ENCODE measurements at places on chromosomes 3 and 15.

DNA sequence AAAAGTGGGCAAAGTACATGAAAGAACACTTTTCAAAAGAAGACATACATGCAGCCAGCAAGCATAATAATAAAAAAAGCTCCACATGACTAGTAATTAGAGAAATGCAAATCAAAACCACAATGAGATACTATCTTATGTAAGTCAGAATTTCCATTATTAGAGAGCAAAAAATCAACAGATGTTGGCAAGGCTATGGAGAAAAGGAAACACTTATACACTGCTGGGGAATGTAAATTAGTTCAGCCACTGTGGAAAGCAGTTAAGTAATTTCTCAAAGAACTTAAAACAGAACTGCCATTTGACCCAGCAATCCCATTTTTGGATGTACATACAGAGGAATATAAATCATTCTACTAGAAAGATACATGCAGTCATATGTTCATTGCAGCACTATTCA is 360.7 kb downstream of the NSUN3 start:
- DNase-seq, result peak; percentile 41

GRCh38 chr3:197105786-197106185 is 76.2 kb upstream of the MELTF start:
- no peak for DNase-seq

- peak; percentile 64 for DNase-seq
Observed at GRCh38 chr3:146715170-146715569, 110.0 kb upstream of the PLSCR5 start.

DNA sequence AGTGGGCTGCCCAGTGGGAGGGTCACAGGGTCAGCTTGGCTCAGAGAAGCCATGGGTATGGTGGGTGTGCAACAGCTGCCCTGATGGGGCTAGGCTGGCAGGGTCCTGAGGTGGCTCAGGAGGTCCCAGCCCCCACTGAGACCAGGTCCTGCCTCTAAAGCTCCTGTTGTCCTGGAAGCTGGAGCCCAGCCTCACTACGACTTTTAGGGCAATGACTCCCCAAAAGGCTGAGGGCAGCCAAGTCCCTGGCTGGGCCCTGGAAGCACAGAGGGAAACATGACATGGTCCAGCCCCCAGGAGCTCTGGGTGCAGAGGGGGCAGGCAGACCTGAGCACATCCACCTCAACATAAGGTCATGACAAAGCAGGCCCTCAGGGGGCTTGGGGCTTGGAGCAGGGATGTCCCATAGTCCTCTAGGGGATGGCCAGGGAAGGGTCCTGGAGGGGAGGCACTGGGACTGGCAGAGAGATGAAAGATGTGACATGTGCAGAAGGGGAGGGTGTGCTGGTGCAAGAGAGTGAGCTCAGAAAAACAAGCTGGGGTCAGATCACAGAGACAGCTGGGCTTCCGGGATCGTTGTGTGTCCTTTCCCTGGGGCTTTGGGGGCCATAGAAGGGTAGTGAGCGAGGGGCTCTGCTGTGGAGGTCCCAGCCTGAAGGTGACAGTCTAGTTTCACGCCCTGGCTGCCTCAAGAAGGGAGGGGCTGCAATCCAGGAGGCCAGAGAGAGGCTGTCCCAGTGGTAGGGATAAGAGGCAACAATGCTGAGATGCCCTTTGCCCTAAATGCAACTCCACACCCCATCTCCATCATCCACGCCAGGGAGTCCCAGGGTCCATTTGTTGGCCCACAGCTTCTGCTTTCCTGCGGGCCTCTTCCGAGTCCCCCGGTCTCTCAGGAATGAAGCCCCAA is 639 bp upstream of the ITIH3 start:
- no peak for DNase-seq

DNA sequence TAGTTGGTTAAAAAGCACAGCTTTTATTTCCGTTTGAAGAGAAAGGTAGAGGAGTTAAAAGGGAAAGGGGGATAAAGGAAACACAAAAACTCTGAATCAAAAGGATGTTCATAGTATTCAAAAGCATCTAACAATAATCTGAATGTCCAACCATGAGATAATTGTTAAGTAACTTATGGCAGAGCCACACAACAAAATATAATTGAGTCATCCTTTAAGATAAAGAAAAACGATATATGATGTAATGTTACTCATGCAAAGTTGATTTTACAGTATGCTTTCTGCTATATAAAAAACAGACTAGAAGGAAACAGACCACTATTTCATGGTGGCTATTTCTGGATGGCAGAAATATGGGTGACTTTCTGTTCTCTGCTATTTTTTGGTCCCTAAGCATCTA is 3.9 kb downstream of the XPC start:
- DNase-seq, result no peak

DNA sequence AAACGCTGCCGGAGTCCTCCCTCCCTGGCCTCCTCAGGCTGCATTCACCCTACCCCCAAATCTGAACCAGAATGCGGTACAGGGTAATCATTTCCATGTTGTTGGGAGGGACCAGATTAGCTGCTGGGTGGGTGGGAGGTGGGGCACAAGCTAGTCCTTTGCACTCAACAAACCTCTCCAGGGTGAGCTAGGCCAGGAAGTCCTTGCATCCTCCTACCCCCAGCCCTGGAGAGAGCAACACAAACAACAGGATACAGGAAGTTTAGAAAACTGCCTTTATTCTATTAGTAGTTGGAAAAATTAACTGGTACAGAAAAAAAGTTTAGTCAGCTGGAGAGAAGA is 702 bp upstream of the GPX1 start:
- DNase-seq, result no peak

DNA sequence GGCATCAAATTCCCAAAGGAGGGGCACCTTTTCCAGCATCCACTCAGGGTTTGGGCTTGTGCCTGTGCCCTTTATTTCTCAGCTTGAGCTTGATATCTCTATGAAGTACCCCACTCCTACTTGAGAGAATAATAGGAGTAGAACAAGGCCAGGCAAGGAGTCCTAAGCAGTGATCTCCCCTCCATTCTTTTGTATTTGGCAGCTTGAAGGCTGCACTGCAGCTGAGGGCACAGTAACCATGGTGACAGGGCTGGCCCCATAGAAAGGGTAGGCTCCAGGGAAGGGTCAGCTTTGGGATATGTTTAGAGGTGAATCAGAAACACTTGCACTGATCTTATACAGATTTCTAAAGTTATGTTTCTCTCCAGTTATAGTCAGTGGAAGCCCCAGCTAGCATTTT is 145.4 kb upstream of the SLC24A5 start:
- no peak for DNase-seq

Data from choroid plexus epithelial cell (primary cell).